ENCODE measurements at places on chromosomes 11 and 22.
A peak's percentile ranks its signal among the peaks of the same experiment; 100 is the strongest.

- DNase-seq: no peak
Observed at GRCh38 chr11:47857892-47858543, 9.9 kb upstream of the NUP160 start.

DNA sequence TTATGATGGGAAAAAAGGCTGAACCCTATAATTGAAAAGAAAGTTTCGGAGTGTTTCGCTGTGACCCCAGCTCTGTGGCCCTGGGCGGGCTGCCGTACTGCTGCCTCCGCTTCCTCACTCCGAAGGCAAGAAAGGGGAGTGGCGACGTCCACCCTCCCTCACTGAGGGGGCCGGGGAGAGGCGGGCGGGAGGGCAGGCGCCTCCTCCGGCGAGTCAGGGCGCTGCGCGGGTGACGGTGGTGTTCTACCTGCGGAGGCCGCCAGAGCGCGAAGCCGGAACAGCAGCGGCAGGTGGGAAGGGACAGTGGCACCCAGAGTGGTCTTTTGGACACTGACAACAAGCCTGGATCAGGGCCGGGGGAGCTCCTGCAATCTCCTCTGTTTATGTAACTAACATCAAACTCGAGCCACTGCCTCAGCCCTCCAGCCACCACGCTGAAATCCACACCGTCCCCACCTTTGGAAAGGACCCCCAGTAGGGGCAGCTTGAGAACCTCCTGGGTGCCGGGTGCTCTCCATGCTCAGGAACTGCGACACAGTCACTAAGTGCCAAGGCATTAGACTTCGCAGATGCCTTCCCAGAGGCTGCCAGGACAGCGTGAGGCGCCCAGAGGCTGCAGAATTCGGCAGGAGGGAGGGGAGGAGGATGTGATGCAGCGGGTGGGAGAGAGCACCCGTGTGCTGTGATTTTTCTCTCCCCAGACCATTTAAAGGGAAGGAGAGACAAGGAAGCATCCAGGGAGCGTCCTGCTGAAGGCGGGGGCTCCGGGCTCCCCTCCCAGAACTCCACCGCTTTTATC lies 25.5 kb downstream of the BID start:
- no peak for DNase-seq

- DNase-seq: peak; percentile 84
Observed at GRCh38 chr22:26512149-26512793, at the start of gene TFIP11. TSS of gene TFIP11 (minus strand) at chr22:26512473. CDS start at chr22:26510272, 2,201 bp downstream.

DNA sequence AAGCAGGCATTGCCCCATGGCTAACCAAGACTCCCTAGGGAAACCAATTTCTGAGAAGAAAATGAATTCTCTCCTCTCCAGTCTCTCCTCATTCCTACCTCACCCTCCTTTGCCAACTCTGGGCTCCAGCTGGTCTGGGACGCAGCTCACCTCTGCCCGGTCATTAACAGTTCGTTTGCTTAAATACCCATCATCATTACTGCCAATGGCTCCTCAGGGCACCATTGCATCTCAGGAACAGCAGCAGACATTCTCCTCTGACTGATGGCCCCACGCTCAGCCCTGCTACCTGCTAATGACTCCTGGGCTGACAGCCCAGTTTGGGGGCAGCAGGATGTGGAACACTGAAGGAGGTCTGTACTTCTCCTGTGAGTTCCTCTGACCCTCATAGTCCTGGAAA lies 462.0 kb downstream of the INSC start:
- DNase-seq: no peak

DNA sequence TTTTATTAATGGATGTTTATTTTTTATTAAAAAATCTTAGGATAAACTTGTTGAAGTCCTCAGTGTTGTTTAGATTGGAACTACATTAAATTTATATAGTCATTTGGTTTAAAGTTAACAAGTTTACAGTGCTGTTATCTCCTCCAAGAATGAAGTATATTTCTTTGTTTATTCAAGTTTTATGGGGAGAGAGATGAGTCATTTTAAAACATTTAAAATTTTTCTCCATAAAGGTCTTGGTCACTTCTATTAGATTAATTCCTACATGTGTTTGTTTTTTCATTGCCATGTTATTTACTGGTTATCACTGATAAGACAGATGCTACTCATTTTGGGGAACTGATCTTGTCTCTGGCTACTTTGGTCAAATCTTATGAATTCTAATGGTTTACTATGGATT lies 429.6 kb downstream of the METTL15 start:
- no peak for DNase-seq

GRCh38 chr11:122024278-122024677 lies 91.7 kb downstream of the BLID start:
- no peak for DNase-seq

- DNase-seq: no peak
Observed at GRCh38 chr11:46475051-46475925, 83.7 kb upstream of the CHRM4 start.

Data from activated CD4-positive, alpha-beta T cell treated with anti-CD3 and anti-CD28 coated beads for 4 hours (primary cell).